ENCODE measurements at places on chromosomes 1 and 21.

- no peak for DNase-seq
Measured at GRCh38 chr1:26285366-26286063, 5.6 kb downstream of the SH3BGRL3 start.

- DNase-seq, result peak; percentile 76
Measured at GRCh38 chr1:86914998-86915736, 732 bp downstream of the HS2ST1 start.

GRCh38 chr1:14519976-14520375 lies 78.5 kb upstream of the KAZN start:
- DNase-seq, result no peak

DNA sequence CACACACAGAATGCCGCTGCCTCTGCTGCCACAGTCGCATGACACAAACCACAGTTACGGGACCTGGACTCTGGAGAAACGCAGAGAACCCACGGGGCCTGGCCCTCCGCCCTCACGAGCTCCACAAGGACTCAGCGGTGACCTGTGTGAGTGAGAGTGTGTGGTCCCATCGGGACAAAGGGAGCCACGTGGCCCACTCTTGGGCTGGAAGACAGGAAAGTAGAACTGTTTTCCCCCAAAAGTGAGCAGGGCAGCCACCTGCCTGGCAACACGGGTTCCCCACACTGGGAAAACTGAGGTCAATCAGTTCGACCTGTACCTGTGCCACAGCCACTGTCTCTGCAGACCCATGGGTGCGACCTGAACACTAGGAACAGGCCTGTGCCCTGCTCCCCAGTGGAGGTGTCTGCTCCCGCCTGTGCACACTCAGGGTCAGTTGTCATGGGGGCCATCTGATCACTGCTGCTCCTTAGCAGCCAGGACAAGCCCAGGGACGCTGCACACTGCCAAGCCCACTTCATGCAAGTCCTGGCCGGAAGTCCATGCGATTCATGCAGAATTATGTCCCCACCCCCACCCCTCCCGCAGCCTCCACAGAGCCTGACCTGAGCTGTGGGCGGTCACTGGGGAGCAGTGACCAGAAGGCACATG lies 54.4 kb upstream of the ADARB1 start:
- no peak for DNase-seq

- DNase-seq, result no peak
Measured at GRCh38 chr1:46152016-46152415, 19.6 kb upstream of the PIK3R3 start.

DNA sequence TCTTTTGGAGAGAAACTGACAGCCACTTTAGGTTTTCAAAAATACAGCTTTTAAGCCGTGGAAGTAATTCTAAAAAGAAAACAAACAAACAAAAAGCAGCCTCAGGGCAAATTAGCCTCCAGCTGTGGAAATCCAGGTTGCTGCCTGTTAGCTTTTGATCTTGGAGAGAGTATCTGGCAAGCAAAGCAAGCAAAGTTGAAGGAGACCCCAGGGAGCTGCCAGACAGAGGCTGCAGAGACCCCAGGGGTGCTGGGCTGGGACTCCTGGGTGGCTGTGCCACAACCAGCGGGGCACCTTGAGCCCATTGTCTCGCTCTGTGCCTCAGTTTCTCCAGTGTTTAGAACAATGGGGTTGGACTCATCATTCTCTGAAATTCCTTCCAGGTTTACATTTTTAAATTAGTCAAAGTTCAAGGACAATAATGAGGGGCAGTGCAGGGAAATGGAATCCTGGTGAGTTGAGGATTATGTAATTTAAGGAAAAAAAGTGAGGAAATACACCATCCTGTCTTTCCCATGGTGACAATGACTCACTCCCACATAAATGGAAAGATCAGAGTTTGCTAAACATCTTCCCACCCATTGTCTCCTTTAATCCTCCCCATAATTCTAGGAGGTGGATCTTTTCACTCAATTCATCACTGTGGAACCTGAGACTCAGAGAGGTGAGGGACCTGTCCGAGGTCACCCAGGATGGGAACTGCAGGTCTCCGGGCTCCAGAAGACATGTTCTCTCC lies 480.5 kb downstream of the MATN1 start:
- DNase-seq, result no peak

DNA sequence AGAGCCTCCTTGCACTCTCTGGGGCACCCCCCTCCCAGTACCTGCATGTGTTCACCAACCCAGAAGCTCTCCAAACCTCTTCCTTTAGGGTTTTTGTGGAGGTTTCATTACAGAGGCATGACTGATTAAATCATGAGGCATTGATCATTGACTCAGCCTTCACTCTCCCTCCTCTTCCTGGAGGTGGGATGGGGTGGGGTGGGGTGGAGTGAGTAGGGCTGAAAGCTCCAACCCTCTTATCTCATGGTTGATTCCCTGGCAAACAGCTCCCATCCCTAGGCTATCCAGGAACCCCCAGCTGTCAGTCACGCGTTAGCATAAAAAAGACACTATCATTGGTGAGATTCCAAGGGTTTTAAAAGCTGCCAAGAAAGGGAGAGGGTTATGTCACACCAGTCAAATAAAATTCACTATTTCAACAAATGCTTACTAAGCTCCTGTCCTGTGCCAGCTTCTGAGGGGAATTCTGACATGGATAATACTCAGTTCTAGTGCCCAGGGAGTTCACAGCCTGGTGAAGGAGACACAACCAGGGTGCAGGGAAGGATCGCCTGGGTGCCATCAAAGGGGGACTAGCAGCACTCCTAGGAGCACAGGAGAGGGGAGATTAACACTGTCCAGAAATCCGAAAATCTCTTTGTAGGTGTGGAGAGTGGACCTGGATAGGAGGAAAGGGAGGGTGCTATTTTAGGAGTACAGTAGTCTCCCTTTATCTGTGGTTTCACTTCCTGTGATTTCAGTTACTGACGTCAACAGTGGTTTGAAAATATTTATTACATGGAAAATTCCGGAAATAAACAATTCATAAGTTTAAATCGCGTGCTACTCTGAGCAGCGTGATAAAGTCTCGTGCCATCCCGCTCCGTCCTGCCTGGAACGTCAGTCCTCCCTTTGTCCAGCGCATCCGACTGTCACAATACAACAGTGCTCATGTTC lies 6.8 kb upstream of the IL24 start:
- DNase-seq, result no peak

GRCh38 chr1:158752155-158752712 lies 2.3 kb upstream of the OR6K6 start:
- DNase-seq, result no peak

DNA sequence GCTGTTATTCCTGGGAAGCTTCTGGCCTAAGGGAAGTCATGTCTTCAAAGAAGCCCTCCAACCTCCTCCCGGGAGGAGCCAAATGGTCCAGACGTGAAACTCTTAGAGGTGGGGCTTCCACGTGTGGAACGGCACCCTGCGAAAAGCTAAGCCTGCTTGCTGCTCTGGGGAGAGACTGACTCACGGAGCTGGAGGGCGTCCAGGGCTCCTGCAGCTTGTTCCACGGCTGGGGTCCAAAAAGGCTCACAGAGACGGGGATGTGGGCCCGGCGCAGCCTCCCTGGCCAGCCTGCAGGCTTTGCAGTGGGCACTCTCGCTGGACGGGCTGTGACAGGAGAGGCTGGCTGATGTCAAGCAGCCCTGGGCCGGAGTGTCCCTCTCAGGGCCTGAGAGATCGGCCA lies 105.1 kb downstream of the COLGALT2 start:
- DNase-seq, result peak; percentile 78

- no peak for DNase-seq
Measured at GRCh38 chr1:65230731-65231481, 78.4 kb upstream of the DNAJC6 start.

GRCh38 chr1:208000504-208000903 lies 89.6 kb upstream of the CD34 start:
- DNase-seq, result no peak

GRCh38 chr1:43945674-43946235 lies 995 bp upstream of the IPO13 start:
- DNase-seq, result peak; percentile 33

DNA sequence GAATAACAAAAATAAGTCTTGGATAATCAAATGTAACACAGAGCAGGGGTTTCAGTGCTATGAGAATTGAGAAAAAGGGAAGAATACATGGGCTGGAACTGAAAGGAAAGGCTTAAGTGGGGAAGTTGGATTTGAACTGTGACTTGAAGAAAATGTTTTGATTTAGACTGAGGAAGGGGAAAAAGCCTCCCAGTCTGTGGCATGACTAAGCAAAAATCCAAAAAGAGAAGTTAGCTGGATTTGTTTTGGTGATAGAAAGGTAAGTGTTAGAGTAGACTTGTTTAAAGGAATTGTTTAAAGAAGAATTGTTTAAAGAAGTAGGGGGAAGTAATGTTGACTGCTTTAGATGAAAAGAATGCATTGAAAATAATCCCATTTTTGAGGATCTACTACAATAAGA lies 46.0 kb downstream of the KCNK2 start:
- no peak for DNase-seq

- DNase-seq, result no peak
Measured at GRCh38 chr21:15820852-15821379, 91.1 kb downstream of the USP25 start.

DNA sequence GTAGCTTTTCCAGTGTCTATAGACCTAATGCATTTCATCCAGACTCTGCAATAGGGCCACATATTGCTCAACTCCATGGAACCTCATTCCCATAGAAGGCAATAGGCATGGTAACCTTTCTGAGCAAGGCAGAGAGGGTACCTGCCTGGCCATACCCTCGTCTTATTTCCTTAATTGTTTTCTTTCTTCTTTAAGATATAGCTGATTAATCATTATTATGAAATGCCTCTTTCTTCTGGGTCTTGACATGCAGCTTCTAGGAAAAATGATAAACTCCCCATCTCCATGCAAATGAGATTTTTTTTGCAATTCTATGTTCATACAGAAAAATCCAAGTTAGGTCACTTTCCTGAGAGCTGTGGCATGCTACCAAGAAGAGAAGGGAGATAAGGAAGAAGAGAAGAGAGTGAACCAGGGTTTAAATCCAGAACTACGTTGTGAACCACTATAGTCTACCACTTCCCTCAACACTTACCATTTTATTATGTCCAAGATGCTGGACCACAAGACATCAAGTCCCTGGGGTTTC lies 33.0 kb upstream of the IL20 start:
- DNase-seq, result peak; percentile 32

DNA sequence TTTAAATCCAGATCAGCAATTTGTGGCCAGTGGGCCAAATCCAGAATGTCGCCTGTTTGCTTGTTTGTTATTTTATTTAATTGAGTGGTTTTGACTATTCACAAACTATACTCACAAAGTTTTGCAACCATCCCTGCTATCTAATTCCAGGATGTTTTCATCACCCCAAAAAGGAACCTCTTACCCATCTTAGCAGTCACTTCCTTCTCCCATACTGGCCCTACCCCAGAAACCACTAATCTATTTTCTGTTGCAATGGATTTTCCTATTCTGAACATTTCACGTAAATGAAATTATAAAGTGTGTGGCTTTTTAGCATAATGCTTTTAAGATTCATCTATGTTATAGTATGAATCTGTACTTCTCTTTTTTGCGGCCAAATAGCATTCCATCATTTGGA lies 41.3 kb downstream of the WDTC1 start:
- DNase-seq, result no peak

- no peak for DNase-seq
Measured at GRCh38 chr21:27168084-27168483, 201.2 kb upstream of the ADAMTS5 start.

DNA sequence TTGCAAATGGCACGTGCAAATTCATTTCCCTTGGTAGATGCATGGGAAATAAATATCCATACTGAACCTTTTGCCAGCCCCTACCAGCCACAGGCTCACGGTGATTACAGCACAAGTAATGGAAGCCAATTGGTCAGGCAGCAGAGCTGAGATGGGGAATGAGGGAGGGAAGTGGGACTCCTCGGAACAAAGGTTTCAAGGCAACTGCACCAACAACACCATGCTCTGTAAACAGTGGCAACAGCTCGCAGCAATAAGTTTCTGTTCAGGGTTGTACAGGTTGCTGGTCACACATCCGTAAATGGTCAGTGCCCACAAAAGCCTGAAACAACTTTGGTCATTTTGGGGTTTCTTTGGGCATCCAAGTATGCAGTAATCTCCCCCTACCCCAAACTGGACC lies 62.7 kb upstream of the LPGAT1 start:
- DNase-seq, result no peak

DNA sequence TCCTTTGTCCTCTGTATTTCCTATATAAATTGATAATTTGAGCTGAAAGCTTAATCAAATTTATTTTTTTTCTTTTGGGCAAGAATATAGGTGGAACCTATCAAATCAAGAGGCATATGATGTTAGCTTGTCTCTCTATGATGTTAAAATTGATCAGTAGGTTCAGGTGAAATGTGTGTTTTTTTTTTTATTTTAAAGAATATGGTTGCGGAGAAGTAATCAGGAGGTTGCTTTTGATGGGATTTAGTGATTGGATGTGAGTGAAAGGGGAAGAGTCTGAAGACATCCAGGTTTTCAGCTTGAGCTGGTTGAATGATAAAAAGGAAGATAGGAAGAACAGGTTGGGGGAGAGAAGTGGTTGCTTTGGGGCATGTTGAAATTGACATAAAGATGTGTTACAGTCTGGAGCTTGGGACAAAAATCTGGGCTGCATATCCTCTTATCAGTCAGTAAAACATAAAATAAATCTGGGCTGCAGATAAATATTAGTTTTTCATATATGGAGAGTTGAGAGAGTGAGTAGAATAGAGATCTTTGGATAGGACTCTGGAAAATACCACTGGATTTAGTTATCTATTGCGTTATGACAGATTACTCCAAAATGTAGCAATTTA lies 5.1 kb downstream of the OSBPL9 start:
- DNase-seq, result no peak

DNA sequence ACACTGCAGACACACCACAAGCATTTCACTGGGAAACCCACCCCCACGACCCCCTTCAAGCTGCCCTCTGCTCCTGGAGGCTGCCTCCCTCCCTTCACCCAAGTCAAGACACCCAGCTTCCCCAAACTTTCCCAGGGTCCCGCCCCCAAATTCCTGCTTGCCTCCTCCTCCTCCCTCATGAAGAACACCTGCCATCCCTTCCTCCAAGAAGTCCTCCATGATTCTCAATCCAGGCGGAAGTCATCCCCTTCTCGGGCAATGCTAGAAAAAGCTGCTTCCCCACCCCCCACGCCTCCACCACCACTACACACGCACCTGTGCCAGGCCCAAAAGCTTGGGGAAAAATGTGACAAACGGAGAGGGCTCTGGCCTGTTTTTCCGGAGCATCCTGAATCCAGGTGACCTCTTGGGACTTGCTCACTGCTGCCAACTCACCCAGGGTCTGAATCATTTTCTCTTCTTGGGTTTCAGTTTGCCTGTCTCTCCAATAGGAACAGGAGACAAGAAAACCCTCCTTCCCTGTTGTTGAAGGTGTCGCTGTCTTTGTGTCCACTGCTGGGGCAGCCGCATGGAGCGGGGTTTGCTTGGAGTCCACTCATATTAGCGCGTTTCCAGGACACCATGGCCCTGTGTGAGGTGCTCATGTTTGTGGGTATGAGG lies 101.0 kb upstream of the CASZ1 start:
- DNase-seq, result no peak

- DNase-seq, result no peak
Measured at GRCh38 chr1:62237950-62238374, 43.3 kb downstream of the L1TD1 start.

- DNase-seq, result no peak
Measured at GRCh38 chr1:248710305-248710900, 7.8 kb upstream of the OR14I1 start.
